Activated naive CD4-positive, alpha-beta T cell treated with anti-CD3 and anti-CD28 coated beads for 36 hours (primary cell): ENCODE measurements at places on chromosomes 6 and 20. TPM values are rescaled to one million over a fixed set of nuclear protein-coding genes. Genes with fewer than 3 reads are reported as not detected.
A peak's percentile ranks its signal among the peaks of the same experiment; 100 is the strongest.

The COL21A1 gene
- not detected for total RNA-seq

The PAQR8 gene
- total RNA-seq: 6.8 TPM

The SLC22A7 gene
- total RNA-seq: not detected

The TRAPPC3L gene
- not detected for total RNA-seq

The PACSIN1 gene
- total RNA-seq: 0.07 TPM

The PI16 gene
- total RNA-seq: 0.24 TPM

The MAFB gene
- not detected for total RNA-seq

The RNF182 gene
- not detected for total RNA-seq

The SPACA1 gene
- not detected for total RNA-seq

The MRAP2 gene
- not detected for total RNA-seq

DNA sequence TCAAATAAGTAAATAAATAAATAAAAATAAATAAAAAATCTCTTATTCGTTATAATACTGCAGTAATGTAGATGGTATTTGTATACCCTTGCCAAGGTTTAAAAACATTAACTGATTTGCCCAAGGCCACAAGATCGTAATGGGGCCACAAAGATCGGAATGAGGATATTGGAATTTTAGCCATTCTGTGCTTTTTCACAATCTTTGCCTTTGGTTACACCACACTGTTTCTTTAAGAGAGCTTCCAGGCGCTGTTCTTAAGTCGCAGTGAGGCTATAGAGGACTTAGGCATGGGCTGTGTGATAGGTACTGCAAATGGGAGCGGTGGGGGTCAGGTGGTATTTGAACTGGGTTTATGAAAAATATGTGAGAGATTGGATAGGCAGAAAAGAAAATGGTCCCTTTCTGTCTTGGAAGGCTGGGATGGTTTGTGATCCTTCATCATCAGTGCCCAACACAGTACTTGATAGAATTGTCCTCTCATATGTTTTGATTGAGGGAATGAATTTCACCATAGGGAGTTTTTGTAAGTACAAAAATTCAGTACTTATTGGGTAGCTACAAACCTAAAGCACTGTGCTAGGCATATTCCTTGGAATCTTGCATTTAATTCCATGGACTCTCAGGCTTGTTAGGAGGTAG is 1.4 kb downstream of the NUS1 start:
- no peak for DNase-seq

DNA sequence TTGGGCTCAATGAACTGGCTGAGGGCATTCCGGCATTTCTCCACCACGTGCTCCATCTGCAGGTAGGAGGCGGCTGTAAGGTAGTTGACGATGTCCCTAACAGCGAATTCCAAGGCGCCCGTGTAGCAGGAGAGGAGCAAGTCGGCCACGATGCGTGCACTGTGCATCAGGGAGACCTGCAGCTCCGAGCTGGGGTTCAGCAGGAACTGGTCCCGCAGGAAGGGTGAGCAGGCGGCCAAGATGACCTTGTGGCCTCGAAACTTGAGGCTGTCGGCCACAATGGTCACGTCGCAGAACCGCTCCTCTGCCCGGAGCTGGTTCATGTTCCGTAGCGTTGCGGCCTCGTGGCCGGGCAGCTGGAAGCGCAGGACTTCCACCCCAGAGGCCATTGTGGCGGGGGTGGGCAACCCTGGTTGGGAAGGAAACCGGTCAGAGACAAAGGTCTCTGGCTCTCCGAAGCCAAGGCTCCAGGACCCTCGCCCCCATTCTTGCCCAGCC is 920 bp downstream of the ZBTB12 start:
- DNase-seq: no peak

GRCh38 chr6:148557796-148558321 is 189.0 kb upstream of the UST start:
- DNase-seq: no peak

GRCh38 chr6:63560801-63561287 is 11.4 kb upstream of the LOC128125822 start:
- DNase-seq: no peak

DNA sequence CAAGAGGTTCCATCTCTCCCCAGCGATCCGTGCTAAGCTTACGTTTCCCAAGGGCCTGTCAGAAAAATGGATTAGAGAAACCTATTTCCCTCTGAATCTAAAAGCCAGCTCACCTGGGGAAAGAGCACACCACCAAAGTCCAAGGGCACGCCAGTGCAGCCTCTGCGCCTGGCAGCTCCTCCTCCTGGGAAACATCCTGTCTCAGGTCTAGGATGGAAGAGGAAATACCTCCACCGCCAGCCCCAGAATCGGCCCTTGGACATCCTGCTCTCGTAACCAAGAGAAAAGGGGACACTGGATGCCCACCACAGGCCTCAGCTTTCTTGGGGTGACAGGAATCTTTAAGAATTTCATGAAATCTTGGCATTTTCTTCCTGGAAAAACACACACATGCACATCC is 18.7 kb downstream of the RAMACL start:
- no peak for DNase-seq

GRCh38 chr6:75791881-75792280 is 42.8 kb downstream of the MYO6 start:
- DNase-seq: no peak

DNA sequence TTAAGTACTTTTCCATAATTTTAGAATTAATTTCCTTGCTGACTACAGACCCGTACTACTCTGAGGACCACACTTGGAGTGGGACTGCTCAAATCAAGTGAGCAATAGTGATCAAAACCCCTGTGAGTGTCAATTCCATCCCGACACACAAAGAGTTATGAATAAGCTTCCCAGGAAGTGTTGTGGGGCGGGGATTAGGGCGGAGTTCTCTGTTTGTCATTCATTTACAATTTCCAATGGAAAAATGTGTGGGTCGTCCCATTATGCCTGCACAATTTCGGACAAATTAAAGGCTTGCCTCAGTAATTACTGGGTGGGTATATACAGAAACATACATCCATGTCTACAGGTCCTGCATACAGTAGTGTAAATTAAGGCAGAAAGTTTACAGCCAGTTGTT is 84.2 kb downstream of the ISM1 start:
- no peak for DNase-seq

- no peak for DNase-seq
These were observed 91.3 kb upstream of the TNFAIP3 start for GRCh38 chr6:137775720-137776119.

DNA sequence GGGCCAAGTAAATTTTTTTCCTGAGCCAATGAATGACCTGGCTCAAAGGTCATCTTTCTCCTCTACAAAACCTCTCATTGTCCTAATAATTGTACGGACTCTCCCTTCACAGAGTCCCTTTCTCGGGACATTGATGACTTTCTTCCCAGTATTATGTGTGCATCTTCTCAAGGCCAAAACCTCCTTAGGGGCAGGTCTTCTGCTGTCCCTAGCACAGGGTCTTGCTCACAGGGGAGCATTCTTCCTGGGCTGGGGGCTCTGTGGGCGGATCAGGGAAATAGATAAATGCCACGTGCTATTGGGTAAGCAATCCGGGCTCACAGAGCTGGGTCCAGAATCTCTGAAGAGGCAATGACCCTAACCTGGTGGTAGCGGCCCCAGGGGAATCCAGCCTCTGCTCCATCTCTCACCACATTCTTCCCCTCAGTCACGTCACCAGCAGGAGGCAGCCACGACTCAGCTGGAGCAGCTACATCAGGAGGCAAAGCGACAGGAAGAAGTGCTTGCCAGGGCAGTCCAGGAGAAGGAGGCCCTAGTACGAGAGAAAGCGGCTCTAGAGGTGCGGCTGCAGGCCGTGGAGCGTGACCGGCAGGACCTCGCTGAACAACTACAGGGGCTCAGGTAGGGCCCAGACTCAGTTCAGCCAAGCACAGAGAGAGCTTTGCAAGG is 23.5 kb downstream of the CEP250 start:
- DNase-seq: peak; percentile 37

- no peak for DNase-seq
These were observed 291.0 kb downstream of the COL12A1 start for GRCh38 chr6:74914888-74915287.

DNA sequence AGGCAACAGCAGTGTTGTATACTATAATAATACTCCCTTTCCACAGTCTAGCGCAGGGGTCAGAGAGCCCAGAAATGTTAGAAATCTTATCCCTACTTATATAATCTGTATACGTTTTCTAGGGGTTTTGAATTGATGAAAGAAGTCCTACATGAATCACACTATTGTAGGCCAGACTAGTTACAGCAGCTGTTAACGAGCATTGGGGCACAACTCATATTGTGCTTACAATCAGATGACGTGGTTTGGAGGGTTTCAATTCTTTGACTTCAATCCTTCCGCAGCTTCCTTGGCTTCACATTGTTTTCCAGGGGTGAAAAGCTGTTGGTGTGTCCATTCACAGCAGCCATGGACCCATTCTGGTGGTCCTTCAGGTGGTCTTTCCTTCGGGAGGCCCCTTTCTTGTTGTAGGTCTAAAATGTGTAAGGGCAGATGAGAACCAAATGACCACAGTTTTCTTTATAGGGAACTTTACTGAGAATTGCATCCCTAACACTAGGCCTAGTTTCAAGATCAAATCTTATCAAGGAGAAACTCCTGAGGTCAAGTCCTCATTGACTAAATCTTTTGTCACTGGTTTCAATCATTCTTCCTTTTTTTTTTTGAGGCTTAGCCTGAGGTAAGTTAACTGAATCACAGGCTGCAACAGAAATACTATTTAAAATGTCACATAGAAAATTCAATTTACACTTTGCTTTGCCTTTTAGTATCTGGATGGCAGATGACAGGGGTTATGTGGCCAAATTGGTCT is 79.7 kb downstream of the ELOVL5 start:
- no peak for DNase-seq

- no peak for DNase-seq
These were observed 30.5 kb downstream of the SPDEF start for GRCh38 chr6:34525431-34526175.

GRCh38 chr6:25125736-25126135 is 153.4 kb upstream of the CARMIL1 start:
- no peak for DNase-seq

GRCh38 chr6:117605169-117605826 is 3.0 kb upstream of the GOPC start:
- DNase-seq: peak; percentile 66

GRCh38 chr20:37911838-37912281 is 8.9 kb downstream of the VSTM2L start:
- peak; percentile 29 for DNase-seq

GRCh38 chr20:48455651-48456365 is 372.0 kb downstream of the PREX1 start:
- DNase-seq: no peak

- no peak for DNase-seq
These were observed 117.6 kb downstream of the TFAP2B start for GRCh38 chr6:50936277-50936681.
